ENCODE measurements at places on chromosomes 3 and 15. TPM values are rescaled to one million over a fixed set of nuclear protein-coding genes. Genes with fewer than 3 reads are reported as not detected.

Gene SLC22A14
- total RNA-seq: 0.75 TPM

Gene PIK3R4
- 31.5 TPM for total RNA-seq

Gene C3orf85
- not detected for total RNA-seq

Gene UNC45A
- total RNA-seq: 76.7 TPM

Gene PLA2G4D
- total RNA-seq: 0.19 TPM

Gene RBPMS2
- total RNA-seq: not detected

Gene PAQR5
- total RNA-seq: 0.66 TPM

Gene UROC1
- total RNA-seq: not detected

Gene SEMA6D
- total RNA-seq: 0.35 TPM

Gene ALDH1A2
- total RNA-seq: not detected

Gene TTLL13
- total RNA-seq: 0.17 TPM

Gene OPA1
- total RNA-seq: 60.4 TPM

Gene LMAN1L
- total RNA-seq: not detected

Gene FGD5
- total RNA-seq: not detected

Data from mammary epithelial cell (primary cell).